Body of pancreas (tissue), 4 donors: ENCODE measurements at places on chromosomes 5 and 9.

- no peak for DNase-seq
Observed at GRCh38 chr5:117999939-118000549, 988.3 kb downstream of the DTWD2 start.

- no peak for DNase-seq
Observed at GRCh38 chr5:179769271-179769670, 24.5 kb upstream of the LTC4S start.

GRCh38 chr5:149731617-149732323 is 1.7 kb downstream of the PPARGC1B start:
- peak; percentile 79 for DNase-seq

- DNase-seq = no peak
Observed at GRCh38 chr5:54758038-54758437, 227.4 kb downstream of the ESM1 start.

DNA sequence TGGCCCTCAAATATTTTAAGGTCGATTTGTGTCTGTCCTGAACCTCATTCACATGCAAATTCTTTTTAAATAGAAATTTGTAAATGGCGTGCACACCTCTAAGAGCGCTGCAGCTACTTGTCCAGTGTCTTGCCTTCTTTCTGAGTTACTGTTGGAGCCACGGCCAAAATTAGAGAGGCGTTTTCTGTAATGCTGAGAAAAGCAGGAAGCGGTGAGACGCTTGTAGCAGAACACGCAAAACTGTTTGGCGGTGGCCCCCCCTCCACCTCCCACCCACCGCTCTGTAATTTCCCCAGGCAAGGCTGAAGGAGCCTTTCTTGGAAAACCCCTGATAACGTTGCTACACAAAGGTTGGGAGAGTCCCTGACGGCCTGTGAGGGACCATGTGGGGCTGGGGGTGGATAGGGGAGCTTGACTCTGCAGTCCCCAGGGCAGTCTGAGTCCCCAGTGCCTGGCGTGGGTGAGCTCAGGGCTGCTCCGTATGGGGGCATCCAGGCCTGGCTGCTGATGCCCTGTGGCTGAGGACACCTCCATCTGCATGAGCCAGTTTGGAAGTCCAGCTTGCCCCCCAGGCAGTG is 96.5 kb downstream of the GADD45G start:
- no peak for DNase-seq

DNA sequence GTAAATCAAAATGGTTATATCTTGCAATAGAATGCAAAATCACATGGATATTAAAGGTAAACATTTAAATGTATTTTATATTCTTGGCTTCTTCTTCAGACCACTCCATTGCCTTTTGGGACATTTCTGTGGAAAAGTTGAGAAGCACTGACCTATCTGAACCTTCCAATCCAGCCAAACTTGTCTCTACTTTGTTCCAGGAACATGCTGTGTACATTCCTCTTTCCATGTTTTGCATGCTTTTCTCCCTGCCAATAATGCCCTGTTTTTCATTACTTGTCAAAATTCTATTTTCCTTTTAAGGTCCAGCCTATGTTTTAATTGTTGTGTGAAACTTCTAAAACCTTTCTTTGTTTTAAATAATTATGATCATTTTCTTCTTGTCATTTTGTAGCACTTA is 28.3 kb downstream of the JAK2 start:
- no peak for DNase-seq

GRCh38 chr5:83085106-83085505 is 7.8 kb downstream of the XRCC4 start:
- DNase-seq = no peak

GRCh38 chr5:37836592-37837413 is 3.0 kb downstream of the GDNF start:
- DNase-seq = no peak

DNA sequence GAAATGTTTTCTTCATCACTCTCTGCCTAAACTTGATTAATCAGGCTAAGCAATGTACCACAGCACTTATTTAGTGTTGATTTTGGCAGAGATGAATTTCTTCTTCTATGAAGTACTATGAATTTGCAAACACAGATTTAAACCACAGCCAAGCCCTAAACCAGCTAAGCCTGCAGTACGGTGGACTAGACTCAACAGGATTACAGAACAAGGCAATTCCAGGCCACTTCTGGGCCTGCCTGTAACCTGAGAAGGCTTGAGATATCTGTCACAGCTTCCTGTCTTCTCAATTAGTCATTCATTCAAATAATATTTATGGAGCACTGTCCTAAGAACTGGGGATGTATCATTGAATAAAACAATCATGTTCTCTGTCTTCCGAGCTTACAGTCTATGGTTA is 32.4 kb upstream of the CAST start:
- DNase-seq = no peak

DNA sequence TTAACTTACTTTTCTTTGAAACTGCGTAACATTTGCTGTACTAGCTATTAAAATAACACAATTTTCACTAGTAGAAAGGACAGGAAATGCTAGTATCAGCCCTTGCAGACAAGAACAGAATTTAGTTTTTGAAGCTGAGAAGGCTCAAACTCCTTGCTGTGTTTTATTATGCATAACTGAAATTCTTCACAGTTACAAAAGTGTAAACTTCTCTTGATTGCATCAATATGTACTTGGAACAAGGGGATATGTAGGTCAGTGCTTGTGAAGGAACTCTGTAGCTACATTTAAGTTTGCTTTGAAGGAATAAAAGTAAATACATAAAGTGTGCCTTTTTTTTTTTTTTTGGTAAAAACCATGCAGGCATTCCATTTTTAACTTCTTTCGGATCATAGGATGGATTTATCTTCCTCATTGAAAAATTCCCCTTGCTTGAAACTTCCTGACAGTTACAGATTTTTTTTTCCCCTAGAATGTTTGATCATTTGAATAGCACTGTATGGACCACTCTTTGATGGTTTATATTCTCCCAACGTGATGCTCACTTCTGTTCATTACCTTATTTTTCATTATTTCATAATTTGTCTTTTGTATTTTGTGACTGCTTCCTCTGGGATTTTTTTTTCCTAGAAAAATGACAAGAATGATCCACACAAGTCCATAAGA is 94.9 kb upstream of the DAB2 start:
- DNase-seq = no peak

DNA sequence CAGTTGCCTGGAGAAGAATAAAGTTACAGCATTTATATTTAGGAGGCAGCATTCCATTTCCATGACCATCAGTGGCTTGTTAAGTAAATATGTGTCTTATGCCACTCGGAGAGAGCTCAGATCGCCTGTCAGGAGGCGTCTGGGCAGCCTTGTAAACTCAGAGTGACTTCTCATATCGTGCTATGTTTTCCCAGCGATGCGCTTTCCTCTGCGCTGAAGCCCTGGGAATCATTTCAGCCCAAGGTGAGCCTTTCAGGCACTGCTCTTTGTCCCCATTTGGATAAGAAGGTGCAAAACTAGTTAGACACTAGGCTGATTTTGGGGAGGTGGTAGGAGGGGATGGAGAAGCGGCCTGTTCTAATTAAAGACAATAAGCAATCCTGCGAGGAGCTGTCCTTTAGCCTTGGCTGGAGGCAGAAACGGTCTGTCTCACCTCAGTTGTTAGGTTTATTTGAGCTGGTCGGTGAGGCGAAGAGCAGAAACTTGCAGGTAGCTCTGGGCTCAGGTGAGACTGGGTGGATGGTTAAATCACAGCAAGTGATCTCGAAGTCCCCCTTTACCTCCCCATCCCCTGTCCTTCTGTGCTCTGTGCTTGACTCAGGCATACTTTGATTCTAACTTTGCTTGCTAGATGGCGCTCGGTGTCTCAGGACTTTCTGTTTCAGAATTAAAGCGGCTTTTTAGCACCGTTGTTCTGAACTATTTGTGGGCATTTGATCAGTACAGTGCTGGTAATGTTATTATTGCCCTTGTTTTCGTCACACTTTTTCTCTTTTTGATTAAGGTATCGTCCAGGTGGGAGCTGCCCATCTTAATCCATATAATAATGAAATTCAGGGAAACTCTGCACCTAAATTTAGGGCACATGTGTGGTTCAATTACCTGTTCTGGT is 24.6 kb downstream of the NR2F1 start:
- no peak for DNase-seq

DNA sequence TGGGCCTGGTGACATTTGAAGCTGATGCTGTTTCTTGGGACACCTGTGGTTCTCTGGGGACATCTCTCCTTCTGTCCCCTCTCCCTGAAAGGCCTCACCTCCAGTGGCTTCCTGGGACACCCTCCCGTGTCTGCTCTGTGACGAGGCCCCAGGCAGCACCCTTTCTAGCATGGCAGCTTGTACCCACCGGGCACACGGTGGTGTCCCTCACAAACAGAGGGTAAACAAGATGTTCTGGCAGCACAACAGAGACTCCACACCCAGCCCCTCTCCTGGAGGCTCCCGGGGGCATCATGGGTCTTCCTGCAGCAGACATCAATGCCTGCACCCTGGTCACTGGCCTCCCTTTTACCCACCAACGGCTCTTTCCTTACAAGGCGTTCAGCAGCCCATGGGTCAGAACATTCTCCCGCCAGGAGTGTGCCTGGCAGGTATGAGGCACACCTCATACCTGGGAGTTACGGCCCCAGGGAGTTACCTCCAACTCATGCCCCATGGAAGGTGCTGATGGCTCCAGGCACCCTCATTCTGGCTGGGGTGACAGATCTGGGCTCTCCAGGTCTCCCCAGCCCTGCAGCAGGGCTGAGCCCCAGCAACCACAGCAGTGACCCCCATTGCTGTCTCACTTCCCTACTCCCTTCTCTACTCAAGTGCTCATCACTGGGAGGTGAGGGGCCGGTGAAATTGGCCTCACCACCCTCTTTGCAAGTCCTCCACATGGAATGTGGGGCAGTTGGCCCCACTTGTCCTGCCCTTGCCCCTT is 51.1 kb downstream of the BARX1 start:
- DNase-seq = no peak

DNA sequence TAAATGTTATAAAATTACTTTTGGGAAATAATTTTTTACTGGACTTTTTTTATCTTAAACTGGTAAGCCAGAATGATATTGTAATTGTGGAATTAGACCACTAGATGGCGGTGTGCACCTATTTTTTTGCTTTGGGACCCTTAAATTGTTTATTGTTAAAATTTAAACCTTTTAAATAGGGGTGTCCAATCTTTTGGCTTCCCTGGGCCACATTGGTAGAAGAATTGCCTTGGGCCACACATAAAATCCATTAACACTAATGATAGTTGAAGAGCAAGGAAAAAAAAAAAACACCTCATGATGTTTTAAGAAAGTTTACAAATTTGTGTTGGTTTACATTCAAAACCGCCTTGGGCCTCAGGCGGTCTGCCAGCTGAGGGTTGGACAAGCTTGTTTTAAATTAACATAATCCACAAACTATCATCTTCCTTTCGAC is 28.4 kb upstream of the GADD45G start:
- no peak for DNase-seq
